ENCODE measurements at places on chromosomes 3 and 15. TPM values are rescaled to one million over a fixed set of nuclear protein-coding genes. Genes with fewer than 3 reads are reported as not detected.
A peak's percentile ranks its signal among the peaks of the same experiment; 100 is the strongest.

DNA sequence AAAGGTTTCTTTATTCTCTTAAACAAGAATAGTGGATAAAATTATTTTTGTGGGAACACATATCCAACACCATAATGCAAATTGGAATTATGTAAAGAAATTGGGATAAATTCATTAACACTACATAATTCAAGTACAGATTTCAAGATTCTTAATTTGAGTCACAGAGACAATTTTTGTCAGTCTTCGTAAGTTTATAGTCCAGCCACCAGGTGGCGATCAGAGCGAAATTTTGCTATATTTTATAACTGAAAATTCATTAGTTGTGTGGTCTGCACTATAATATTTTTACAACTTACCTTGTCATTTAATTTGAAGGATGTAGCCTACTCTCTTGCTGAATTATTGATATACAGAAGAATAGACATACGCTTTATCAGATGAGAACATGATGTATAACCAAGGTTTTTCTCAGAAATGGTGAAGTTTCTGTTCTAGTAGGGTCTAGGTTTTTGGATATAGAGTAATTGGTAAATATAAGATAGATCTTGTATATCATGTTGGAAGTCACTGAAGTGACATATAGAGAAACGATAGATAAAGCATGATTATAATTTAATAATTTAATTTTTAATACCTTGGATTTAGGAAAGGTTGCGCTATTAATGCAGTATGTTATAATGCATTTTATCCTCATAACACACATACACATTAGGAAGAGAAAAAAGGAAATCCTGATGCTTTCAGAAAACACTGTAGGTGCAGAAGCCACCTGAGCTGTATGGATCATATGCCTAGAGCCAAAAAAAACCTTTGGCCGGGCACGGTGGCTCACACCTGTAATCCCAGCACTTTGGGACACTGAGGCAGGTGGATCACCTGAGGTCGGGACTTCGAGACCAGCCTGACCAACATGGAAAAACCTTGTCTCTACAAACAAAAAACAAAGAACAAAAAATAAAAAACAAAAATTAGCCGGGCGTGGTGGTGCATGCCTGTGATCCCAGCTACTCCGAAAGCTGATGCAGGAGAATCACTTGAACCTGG, 31.7 kb downstream of the PLSCR4 start:
- DNase-seq: peak; percentile 70

The OGG1 gene
- total RNA-seq: 38.7 TPM

DNA sequence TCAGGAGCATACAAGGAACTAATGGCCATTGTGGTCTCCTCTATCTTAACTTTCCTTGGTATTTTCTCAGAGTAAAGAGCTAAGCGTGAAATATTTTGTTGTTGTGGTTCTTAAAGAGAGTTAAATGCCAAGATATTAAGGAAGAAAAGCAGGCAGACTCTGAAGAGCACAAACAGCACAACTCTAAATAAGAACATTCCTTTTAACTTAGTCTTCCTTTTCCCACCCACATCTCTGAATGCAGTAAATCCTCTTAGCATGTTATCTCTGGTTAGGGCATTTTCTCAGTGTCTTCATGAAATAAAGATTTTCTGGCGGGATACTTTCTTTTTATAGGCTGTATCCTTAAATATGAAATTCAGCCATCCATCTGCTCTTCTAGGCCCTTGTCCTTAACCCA, 1.5 kb downstream of the GPR87 start:
- DNase-seq: peak; percentile 60

The CD80 gene
- not detected for total RNA-seq

GRCh38 chr3:11509173-11510000, 134.3 kb downstream of the VGLL4 start:
- peak; percentile 58 for DNase-seq

Measured in PC-3 (cell line).